GM23248 (cell line): ENCODE measurements at places on chromosomes 2 and 18. TPM values are rescaled to one million over a fixed set of nuclear protein-coding genes. Genes with fewer than 3 reads are reported as not detected.

CD8A gene
- total RNA-seq = 0.86 TPM in 1 of 2 replicates, not detected in the other

- DNase-seq = peak; percentile 70
- H3K4me1 ChIP-seq = peaks cover 12% of the 10 kb centered on the region
- H3K36me3 ChIP-seq = no peaks in the 10 kb centered on the region
- no peaks in the 10 kb centered on the region for H3K27me3 ChIP-seq
- H3K27ac ChIP-seq = no peak overlapping the region
Observed at GRCh38 chr2:143936848-143937722, 582.8 kb downstream of the ZEB2 start.

- H3K4me1 ChIP-seq = no peaks in the 10 kb centered on the region
- H3K4me3 ChIP-seq = no peak overlapping the region
- no peak overlapping the region for H3K27ac ChIP-seq
- no peaks in the 10 kb centered on the region for H3K27me3 ChIP-seq
Observed at GRCh38 chr18:36284671-36285295, 12.7 kb upstream of the FHOD3 start.

SLC16A14 gene
- total RNA-seq = not detected in 2 replicates

DNA sequence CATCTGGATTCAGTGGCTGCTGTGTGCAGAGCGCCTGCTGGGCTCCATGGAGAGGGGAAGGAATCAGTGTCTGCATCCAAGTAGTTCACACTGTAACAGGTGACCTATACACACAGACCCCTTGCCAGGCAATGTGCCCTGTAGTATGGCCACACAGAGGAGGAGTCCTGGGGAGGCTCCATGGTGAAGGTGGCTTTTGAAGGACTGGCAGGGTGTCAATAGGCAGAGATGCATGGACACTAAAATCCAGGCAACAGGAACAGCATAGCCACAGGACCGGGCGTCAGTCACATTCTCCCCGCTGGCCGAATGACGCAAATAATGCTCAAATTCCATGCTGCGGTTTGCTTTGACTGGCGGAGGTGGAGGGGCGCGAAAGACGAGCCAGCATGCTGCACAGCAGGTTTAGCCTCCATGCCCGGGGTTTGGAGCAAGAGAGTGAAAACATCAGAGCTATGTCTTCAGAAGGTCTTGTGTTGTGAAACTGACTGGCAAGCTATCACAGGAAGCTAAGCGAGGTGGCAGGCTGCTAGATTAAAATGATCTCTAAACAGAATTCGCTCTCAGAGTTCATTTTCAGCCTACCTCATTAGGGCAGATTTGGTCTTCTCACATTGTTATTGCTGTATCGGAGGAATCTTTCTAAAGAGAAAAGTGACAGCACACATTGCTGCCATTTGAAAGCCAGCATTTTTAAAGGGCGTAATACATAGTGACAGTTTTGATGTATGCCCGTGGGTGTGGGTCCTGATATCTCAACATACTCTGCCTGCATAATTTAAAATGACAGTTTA lies 1.2 kb upstream of the CHMP1B start:
- no peaks in the 10 kb centered on the region for H3K27me3 ChIP-seq
- H3K36me3 ChIP-seq = no peaks in the 10 kb centered on the region
- peaks cover 17% of the 10 kb centered on the region; the same call in 1 of the 2 replicates for H3K4me1 ChIP-seq

DNAH6 gene
- total RNA-seq = 0.11 TPM in 1 of 2 replicates, not detected in the other

LYG1 gene
- total RNA-seq = not detected in 2 replicates

ABCG5 gene
- not detected in 2 replicates for total RNA-seq

GRCh38 chr18:25103468-25104155 lies 248.4 kb downstream of the ZNF521 start:
- H3K27ac ChIP-seq = no peak overlapping the region
- no peak overlapping the region for H3K4me3 ChIP-seq

DNA sequence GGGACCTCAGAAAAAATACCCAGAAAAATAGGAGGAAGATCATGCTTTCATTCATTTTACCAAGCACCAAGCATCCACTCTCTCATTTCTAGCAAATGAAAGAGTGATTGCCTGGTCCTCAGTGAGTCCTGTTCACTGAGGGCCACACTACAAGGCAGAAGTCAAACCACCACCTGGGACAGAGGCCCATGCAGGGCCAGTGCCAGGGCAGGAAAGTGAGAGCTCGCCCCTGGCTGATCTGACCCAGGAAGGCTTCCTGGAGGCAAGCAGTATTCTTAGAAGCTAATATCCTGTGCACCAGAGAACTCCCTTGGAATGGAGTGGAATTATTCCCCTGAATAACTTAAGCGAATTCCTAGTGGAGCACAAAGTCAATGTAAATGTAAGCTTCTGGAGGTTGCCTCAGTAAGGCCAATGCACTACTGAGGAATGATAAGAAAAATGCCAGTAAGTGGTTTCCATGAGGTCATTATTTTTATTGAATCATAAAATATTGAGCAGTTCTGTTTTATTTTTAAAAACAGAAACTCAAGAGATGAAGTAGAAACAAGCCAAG lies 191.6 kb upstream of the ID2 start:
- no peaks in the 10 kb centered on the region for H3K4me1 ChIP-seq
- H3K4me3 ChIP-seq = no peak overlapping the region
- no peak overlapping the region for H3K27ac ChIP-seq
- H3K36me3 ChIP-seq = no peaks in the 10 kb centered on the region

GTF2A1L gene
- 0.13 and 0.76 TPM in 2 replicates for total RNA-seq

GRCh38 chr2:118246726-118247125 lies 158.5 kb downstream of the INSIG2 start:
- H3K4me1 ChIP-seq = peaks cover 56% of the 10 kb centered on the region
- H3K4me3 ChIP-seq = no peak overlapping the region

GRCh38 chr2:38030635-38031355 lies 45.2 kb downstream of the CYP1B1 start:
- no peaks in the 10 kb centered on the region for H3K4me1 ChIP-seq
- H3K36me3 ChIP-seq = no peaks in the 10 kb centered on the region
- DNase-seq = no peak
- no peak overlapping the region for H3K4me3 ChIP-seq

DNA sequence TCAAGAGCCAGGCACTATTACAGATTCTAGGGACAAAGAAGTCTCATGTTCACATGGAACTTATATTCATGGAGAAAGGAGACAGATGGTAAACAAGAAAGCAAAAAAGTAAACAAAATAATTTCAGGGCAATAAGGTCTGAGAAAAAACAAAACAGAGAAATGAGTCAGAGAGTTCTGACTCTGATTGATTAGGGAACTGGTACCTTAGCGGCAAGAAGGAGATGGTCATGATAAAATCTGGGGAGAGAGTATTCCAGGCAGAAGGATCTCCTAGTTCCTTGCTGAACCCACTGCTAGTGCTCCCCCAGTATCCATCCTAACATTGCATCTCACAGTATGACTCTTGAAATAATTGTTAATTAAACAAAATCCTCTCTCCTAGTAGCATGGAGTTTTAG lies 161.8 kb upstream of the KLF7 start:
- no peaks in the 10 kb centered on the region for H3K36me3 ChIP-seq
- no peak overlapping the region for H3K27ac ChIP-seq
- no peaks in the 10 kb centered on the region for H3K27me3 ChIP-seq
- H3K4me1 ChIP-seq = peaks cover 17% of the 10 kb centered on the region
- DNase-seq = no peak

TFPI gene
- 31.5 and 48.7 TPM in 2 replicates for total RNA-seq

POU3F3 gene
- not detected in 2 replicates for total RNA-seq

DNA sequence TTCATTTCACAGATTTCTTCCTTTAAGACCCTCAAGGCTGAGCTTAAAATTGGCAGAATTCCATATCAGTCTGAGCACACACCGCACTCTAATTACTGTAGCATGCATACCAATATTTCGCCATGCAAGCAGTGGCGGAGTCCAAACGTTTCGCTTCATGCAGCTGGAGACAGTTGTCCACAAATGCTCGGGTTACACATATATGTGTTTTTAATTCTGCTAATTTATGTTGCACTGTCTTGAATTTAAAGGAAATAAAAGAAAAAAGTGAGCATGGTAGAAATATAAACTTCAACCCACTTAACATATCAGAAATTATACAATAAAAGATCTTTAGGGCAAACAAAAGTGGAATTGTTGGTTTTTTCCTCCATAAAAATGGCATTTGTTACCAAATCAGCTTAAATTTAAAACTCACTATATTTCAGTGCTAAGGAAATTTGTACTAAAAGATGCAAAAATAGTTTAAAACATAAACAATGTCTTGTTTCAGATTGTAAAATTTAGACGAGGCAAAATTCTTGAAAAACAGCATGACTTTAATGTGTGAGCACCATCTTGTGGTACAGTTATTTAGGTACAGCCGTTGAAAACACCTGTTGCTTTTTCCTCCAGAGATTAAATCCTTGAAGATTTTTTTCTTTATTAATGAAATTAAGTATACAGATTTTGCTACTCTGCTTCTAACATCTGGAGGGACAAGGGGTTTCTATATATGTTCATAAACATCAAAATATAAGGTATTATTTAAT lies 24.1 kb upstream of the KANSL1L start:
- H3K27ac ChIP-seq = no peak overlapping the region
- peak; percentile 73 for DNase-seq
- 0 out of 2 replicates have a peak overlapping the region, but pooled peaks have one; percentile 15 for H3K4me3 ChIP-seq
- peaks cover 6% of the 10 kb centered on the region; the same call in 1 of the 2 replicates for H3K4me1 ChIP-seq
- H3K27me3 ChIP-seq = no peaks in the 10 kb centered on the region
- no peaks in the 10 kb centered on the region for H3K36me3 ChIP-seq

MAPK4 gene
- total RNA-seq = 0.22 TPM in 1 of 2 replicates, not detected in the other

- no peaks in the 10 kb centered on the region for H3K27me3 ChIP-seq
- no peak overlapping the region for H3K27ac ChIP-seq
- H3K4me1 ChIP-seq = no peaks in the 10 kb centered on the region
Observed at GRCh38 chr2:205161156-205161839, 521.0 kb upstream of the NRP2 start.

DNA sequence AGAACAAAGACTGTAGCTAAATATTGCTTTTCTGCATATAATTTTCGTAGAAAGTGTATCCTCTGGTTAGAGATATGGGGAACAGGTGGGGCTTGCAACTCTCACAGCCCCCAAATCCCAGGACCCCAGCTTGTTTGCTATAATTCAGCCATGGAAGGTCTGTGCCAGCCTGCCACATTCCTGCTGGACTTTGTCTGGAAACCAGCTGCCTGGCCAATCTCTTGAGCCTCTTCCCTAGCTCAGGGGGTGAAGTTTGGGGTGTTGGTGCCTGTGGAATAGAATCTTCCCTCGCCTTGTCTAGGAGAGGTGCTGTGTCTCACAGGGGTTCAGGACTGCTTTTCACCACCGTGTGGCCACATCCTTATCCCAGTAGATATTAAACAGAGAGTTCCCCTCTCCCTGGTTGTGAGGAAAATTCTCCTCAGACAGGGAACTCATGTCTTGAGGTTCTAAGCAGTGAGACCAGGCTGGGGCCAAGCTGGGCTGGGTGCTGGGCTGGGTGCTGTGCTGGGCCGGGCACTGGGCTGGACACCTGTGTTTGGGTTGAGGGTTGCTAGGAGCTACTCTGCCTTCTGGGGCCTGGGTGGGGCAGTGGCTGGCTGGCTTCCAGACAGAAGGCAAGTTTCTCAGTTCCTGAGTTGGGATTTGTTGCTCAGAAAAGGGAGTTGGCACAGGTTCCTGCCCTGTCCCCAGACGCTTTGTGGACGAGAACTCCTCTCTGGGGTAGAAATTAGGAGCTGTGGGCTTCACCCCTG lies 12.3 kb downstream of the TOGARAM2 start:
- no peaks in the 10 kb centered on the region for H3K36me3 ChIP-seq
- H3K4me1 ChIP-seq = peaks cover 19% of the 10 kb centered on the region
- no peak overlapping the region for H3K27ac ChIP-seq
- no peak for DNase-seq
- no peaks in the 10 kb centered on the region for H3K27me3 ChIP-seq

- no peak overlapping the region for H3K27ac ChIP-seq
- H3K4me1 ChIP-seq = no peaks in the 10 kb centered on the region
- H3K27me3 ChIP-seq = no peaks in the 10 kb centered on the region
- H3K4me3 ChIP-seq = no peak overlapping the region
Observed at GRCh38 chr2:17182399-17182798, 335.8 kb downstream of the RAD51AP2 start.

EPG5 gene
- 77.7 and 77.9 TPM in 2 replicates for total RNA-seq

DNA sequence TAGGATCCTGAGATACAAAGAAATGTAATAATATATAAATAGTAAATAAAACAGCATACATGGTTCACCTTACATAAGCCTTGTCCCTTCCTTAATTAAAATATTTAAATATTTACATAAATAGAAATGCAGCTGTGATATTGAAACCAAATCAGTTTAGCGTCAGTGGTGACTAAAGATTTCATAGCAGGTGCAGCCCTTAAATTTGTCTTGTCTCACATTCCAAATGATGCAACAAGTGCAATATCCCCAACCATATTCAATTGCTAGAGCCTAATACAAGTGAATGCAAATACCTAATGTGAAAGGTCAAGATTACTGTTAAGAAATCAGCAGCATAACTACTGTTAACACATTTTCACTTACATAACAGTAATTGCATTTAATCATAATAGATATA lies 539.5 kb downstream of the NYAP2 start:
- H3K4me3 ChIP-seq = no peak overlapping the region
- H3K27ac ChIP-seq = no peak overlapping the region
- H3K27me3 ChIP-seq = no peaks in the 10 kb centered on the region

SLC38A11 gene
- not detected in 2 replicates for total RNA-seq

LGALSL gene
- total RNA-seq = 0.43 and 1.6 TPM in 2 replicates

- no peaks in the 10 kb centered on the region for H3K4me1 ChIP-seq
- H3K36me3 ChIP-seq = no peaks in the 10 kb centered on the region
Observed at GRCh38 chr2:222423632-222424275, 589 bp upstream of the SGPP2 start.

DNA sequence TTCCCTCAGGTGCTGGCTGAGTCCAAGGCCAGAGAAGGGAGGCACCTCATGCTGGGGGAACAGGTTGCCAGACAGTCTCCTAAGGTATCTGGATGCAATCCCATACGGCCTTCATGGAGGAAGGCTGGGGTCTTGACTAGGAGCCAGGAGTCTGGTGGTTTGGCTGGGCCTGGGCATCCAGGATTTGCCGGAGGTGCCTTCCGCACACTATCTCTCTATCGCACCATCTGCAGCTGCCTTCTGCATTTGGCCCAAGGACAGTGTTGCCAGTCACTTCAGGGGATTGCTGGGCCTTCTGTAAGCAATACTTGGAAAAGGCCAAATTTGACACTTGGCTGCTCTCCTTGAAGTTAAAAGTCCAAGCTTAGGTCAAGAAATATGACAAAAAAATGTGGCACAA lies 327.2 kb downstream of the EN1 start:
- no peaks in the 10 kb centered on the region for H3K27me3 ChIP-seq
- H3K4me3 ChIP-seq = no peak overlapping the region
- no peaks in the 10 kb centered on the region for H3K4me1 ChIP-seq
- H3K36me3 ChIP-seq = no peaks in the 10 kb centered on the region
- DNase-seq = no peak

CHRNA1 gene
- not detected in 2 replicates for total RNA-seq

INHBB gene
- total RNA-seq = 3.4 and 5.6 TPM in 2 replicates

GRCh38 chr18:27447451-27447881 lies 262.4 kb upstream of the CHST9 start:
- no peak for DNase-seq
- no peak overlapping the region for H3K4me3 ChIP-seq
- H3K36me3 ChIP-seq = no peaks in the 10 kb centered on the region
- H3K4me1 ChIP-seq = no peaks in the 10 kb centered on the region
- H3K27ac ChIP-seq = no peak overlapping the region
- H3K27me3 ChIP-seq = no peaks in the 10 kb centered on the region

GRCh38 chr2:47039913-47040562 lies 115.1 kb downstream of the STPG4 start:
- no peak for DNase-seq
- H3K27ac ChIP-seq = peak overlapping the region; percentile 93; the same call in 1 of the 2 replicates
- no peak overlapping the region for H3K4me3 ChIP-seq
- H3K36me3 ChIP-seq = peaks cover 18% of the 10 kb centered on the region; the same call in 1 of the 2 replicates
